Mucosa of descending colon (tissue), 3 donors: ENCODE measurements at places on chromosomes 4 and X.
A peak's percentile ranks its signal among the peaks of the same experiment; 100 is the strongest.

- DNase-seq, result no peak
Observed at GRCh38 chr4:4619821-4620220, 78.0 kb upstream of the STX18 start.

DNA sequence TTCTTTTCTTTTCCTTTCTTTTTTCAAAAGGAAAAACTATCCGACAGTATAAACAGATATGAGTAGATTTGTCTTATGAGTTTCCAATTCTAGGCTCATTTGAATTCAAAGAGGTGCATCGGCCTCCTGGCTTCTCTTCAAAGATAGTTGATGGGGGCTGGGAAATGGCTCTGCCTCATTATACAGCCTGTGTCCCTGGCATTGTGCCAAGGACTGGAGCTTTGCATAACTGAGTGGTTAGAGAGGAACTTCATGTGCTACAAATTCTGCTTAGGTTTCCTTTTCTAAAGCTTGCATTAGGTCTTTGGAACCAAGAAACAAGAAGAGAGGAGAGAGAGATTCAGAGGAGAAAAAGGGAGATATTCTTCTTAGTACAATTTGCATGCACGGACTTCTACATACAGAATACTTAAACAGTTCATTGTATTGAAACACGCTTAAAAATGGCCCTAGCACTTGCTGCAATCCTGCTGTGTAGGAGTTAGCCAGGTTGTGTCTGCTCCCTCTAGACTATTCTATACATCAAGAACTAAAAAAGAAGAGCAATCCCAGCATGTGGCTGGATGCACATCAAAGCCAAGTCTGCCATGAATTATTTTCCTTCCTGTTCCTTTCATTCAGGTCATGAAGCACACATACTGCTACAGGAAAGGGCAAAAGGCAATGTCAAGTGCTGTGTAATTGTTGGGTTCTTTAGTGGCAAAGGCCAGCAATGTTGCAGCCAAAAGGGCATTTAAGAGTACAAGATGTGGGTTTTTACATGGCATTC lies 70.9 kb downstream of the INTS12 start:
- DNase-seq, result peak; percentile 46

GRCh38 chr4:87834401-87834800 lies 1.6 kb downstream of the MEPE start:
- no peak for DNase-seq

- DNase-seq, result no peak
Observed at GRCh38 chr4:124167602-124168001, 544.9 kb downstream of the ANKRD50 start.

GRCh38 chr4:115664285-115664684 lies 550.9 kb upstream of the NDST4 start:
- no peak for DNase-seq

- no peak for DNase-seq
Observed at GRCh38 chr4:143386812-143387211, 50.1 kb downstream of the GAB1 start.

DNA sequence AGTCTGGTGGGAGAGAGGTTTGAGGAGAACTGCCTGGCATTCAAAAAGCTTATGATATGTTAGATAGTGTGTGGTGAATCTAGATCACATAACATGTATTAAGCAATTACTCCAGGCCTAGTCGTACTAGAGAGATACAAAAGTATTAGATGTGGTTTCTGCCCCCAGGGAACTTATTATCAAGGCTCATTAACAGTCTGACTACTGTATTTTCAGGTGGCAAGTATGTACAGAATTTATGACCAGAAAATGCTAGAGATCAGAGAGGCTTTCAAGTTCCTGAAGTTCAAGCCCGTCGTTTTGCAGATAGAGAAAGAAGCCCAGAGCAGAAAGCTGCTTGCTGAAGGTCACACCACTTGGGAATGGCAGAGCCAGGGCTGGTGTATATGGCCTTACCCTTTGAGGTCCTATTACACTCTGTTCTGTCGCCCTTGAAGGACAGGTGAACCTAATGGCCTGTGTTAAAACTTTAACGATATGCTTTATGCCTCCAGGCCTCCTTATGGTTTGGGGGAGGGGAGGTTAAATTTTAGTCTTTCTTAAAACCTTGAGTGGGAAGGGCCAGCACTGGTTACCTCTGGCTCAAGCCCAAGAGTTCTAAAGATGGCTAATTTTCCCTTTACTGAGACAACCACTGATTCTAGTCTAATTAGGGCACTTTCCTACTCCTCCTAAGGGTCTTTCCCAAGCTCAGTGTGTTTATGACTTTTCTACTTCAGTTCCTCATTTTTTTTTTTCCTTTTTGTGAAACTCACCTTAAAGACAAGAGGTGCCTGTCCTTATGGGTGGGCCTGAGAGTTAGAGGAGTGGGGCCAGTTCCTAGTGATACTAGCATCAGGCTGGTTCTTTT lies 19.9 kb downstream of the TMEM164 start:
- no peak for DNase-seq

GRCh38 chr4:182255441-182256190 lies 12.4 kb downstream of the TENM3 start:
- DNase-seq, result no peak

- DNase-seq, result no peak
Observed at GRCh38 chr4:76854858-76855257, 43.1 kb downstream of the SOWAHB start.

DNA sequence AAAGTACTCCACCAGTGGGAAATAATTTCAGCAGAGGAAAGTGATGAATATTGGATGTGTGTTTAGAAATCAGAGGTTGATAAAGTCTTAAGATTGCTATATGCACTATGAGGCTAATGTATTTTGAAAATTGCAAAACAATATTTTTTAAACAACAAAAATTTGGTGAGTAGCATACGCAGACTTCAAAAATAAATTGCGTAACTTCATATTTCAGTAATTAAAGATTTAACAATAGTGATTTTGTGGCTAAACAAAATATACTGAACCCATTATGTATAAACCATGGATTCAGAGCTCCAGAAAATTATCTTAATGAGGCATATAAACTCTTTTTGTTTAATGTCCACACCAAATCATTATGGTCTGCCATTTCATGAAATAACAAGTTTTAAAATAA lies 3.3 kb upstream of the TAPT1 start:
- DNase-seq, result no peak

GRCh38 chrX:155068165-155068564 lies 2.8 kb downstream of the CMC4 start:
- no peak for DNase-seq

- DNase-seq, result no peak
Observed at GRCh38 chr4:186932631-186933187, 209.1 kb upstream of the FAT1 start.

DNA sequence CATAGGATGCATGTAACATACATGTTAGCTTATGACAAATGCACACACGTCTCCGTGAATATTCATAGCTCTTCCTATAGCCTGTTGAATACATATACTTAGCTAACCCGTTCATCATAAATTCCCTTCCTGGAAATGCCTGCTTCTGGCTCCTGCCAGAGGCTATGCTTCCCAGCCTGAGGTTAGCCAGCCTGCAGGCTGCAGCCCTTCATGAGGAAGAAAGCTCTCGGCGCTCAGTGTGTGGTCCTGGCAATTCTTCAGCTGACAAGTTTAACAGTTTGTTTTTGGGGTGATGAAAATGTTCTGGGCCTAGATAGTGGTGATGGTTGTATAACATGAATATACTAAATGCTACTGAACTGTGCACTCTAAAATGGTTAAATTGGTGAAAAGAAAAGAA lies 48.8 kb upstream of the MAN2B2 start:
- DNase-seq, result peak; percentile 15

DNA sequence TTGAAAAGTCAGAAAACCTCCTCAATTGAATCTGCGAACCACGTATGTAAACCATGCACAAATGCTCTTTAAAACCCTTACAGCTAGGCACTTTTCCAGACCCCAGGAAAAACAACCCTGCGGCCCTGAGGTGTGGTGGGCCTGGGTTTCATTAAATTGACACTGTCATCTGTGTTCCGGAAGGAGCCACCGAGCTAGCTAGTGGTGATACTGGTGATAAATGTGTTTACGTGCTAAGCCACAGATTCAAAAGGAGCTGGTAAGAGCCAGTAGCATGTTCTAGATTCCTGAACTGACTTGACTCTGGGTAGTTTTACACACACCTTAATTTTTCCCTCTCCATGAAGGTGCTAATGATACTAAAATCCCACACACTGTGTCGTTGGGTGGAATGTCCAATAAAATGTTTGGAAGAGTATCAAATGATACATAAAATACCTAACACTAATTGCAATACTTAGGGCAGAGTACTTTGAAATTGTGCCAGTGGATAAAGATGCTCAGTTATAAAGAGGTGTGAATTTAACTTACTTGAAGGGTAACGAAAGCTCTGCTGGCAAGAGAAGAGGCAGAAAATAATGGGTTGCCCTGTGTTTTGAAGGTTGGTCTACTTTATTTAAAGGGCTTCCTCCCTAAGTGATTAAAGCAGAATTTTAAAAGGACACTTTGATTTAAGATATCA lies 8.5 kb downstream of the SMS start:
- no peak for DNase-seq

GRCh38 chr4:151968643-151969042 lies 207.8 kb upstream of the GATB start:
- DNase-seq, result no peak

DNA sequence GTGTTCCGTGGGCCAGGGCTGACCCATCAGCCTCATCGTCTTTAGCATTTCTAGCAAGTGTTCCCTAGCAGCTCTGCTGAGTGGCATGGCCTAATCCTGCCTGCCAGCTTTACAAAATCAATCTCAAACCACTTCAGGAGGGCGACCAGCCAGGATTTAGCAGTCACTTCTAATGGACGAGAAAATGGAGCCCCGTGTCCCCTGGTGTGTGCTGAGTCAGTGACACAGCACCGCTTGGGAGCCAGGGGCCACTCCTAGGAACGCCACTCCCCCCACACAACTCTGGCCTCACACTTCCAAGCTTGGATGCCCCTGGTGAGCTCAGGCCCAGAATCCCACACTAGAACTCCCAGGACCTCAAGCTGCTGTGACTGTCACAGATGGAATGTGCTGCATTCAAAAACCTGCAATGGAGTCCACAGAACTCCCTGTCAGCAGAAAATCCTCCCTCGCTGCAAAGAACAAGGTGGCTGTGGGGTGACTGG lies 311.2 kb upstream of the GATB start:
- DNase-seq, result no peak

GRCh38 chrX:19991350-19991718 lies 473 bp upstream of the BCLAF3 start:
- DNase-seq, result no peak

DNA sequence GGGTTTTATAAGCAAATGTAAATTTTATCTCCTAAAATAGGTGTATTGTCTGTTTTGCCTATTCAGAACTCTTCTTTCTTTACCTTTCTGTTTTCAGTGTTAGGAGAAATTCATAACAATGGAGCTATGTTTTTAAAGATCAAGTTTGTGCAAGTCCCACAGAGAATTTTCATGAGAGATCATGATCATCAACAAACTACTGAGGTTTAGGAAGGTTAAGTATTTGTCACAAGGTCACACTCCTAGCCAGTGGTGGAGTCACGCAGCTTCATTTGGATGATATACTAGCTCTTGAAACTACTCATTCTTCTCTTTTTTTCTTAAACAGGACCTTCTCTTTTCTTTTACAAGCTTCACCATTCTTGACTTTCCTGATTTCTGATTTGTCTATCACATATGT lies 892.6 kb upstream of the FRG1 start:
- DNase-seq, result no peak

GRCh38 chrX:18701621-18702361 lies 5.7 kb upstream of the PPEF1 start:
- DNase-seq, result no peak

DNA sequence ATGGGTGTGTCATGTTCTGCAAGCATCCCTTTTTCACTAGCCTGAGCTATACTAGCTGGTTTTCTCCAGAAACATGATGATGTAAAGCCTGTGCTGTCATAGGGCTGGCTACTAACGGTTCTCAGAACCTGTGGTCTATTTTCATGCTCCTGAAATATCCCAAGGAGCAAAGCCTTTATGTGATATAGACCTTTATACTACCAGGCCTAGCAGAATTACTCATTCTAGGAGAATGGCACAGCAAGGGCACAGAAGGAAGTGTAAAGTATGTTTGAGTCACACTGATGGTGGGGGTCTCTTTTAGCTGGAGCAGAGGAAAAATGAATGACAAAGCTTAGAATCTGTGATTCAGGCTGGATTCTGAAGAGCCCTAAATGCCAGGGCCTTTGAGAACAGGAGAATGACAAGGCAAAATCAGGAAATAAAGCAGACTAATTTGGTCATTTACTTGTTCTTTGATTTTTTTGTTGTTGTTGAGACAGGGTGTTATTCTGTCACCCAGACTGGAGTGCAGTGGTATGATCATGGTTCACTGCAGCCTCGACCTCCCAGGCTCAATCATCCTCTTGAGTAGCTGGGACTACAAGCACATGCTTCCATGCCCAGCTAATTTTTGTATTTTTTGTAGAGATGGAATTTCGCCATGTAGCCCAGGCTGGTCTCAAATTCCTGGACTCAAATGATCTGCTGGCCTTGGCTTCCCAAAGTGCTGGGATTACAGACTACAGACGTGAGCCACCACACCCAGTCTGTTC lies 11.8 kb downstream of the TCEAL1 start:
- DNase-seq, result no peak

- DNase-seq, result no peak
Observed at GRCh38 chrX:148593146-148593545, 92.7 kb downstream of the AFF2 start.

DNA sequence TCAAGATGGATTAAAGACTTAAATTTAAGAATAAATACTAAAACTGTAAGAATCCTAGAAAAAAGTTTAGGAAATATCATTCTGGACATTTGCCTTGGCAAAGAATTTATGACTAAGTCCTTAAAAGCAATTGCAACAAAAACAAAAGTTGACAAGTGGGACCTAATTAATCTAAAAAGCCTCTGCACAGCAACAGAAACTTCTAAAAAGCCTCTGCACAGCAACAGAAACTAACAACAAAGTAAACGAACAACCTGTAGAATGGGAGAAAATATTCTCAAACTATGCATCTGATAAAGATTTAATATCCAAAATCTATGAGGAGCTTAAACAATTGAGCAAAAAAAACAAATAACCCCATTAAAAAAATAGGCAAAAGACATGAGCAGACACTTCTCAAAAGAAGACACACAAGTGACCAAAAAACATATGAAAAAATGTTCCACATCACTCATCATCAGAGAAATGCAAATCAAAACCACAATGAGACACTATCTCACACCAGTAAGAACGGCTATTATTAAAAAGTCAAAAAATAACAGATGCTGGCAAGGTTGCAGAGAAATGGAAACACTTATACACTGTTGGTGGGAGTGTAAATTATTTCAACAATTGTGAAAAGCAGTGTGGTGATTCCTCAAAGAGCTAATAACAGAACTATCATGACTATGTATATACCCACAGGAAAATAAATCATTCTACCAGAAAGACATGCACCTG lies 5.5 kb upstream of the OPRPN start:
- no peak for DNase-seq

DNA sequence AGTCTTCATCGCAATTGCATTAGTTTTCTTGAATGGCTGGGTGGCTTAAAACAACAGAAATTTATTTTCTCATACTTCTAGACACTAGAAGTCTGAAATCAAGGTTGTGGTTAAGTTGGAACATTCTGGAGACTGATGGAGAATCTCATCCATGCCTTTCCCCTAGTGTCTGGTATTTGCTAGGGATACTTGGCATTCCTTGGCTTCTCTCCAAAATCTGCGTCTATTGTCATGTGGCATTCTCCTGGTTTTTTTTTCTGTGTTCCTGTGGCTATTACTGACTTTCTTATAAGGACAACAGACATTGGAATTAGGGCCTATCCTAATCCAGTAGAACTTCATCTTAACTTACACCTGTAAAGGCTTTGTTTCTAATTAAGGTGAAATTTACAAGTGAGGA lies 272.8 kb upstream of the EPHA5 start:
- no peak for DNase-seq

GRCh38 chr4:139768366-139768765 lies 102.7 kb downstream of the MGST2 start:
- DNase-seq, result no peak

- no peak for DNase-seq
Observed at GRCh38 chr4:130335417-130336194, 1239.7 kb downstream of the C4orf33 start.
